ENCODE measurements at places on chromosomes 16 and 17.
A peak's percentile ranks its signal among the peaks of the same experiment; 100 is the strongest.

DNA sequence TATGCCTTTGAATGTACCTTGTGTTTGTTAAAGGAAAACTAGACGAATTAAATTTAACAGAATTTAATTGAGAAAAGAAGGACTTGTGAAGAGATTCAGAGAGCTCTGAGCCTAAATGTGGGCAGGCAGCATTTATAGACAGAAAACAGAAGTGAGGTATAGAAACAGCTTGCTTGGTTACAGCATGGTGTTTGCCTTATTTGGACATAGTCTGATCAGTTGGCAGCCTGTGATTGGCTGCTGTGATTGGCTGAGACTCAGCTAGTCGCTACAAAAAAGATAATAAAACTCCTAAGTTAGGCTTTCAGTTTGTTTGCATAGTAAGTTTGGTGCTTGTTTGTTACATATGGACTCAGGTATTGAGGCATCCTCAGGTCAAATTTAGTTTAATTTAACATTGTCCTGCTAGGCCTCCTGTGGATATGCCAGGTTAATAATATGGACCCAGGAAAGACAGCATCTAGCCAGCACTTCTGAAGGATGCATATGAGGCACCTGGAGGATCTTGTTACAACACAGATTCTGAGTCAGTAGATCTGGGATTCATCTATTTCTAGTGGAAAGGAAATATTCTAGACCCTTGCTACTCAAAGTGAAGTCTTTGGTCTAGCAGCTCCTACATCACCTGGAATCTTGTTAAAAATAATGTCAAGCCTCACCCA lies 43.4 kb downstream of the SLFN5 start:
- DNase-seq: no peak

GRCh38 chr17:16889088-16889465 lies 82.8 kb downstream of the TNFRSF13B start:
- no peak for DNase-seq

DNA sequence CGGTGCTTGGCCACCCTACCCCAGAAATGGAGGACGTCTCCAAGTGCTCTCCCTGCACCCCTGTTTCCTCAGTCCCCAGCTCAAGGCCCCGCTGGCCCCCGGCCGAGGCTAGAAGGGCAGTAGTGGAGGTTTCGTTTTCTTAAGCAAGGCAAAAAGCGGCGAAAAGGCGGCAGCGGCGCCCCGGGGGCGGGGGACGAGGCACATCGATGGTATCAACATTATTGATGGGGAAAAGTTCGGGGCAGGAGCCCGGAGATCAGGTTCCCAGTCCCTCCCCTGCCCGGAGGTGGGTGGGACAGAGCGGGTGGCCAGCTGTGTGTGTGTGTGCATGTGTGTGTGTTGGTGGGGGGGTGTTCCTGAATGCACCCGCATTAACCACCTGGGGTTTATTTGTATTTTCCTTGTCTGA lies 4.1 kb upstream of the SALL1 start:
- peak; percentile 58 for DNase-seq

- DNase-seq: no peak
Observed at GRCh38 chr16:68345958-68346635, 35.3 kb downstream of the PRMT7 start.

DNA sequence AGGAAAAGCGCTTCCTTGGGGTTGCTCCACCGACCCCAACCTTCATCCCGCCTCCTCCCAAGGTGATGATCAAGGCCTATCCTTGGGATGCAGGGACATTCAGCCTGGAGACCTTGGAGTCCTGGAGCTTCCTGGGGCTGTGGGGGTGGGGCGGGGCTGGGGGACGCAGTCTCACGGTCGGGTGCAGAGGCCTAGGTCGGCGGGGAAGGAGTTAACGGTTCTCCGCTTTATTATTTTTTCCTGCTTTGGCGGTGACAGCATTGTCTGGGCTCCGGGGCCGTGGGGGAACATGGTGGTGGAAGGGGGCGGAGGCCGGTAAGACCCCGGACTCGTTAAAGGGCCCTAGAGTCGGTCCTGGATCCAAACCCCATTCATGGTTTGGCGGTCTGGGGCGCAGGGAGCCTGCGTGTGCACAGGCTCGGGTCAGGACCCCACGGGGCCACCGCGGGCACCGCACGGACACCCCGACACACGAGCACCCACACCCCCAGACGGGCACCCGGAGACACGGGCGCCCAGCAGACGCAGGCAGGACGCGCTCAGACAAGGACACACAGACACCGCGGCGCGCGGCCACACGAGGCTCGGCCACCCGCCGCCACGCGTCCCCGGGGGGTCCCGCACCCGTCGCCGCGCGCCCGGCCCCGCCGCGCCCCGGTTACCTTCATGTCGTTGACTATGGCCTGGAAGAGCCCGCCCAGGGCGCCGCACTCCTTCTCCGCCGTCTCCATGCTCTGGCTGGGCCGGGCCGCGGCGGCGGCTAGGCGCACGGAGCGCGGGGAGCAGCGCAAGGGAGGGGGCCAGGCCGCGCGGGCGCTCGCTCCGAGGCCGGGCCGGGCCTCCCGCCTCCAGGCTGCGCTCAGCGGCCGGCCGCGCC lies 554 bp downstream of the MTSS2 start:
- no peak for DNase-seq

- DNase-seq: no peak
Observed at GRCh38 chr16:8929086-8929748, 34.5 kb downstream of the USP7 start.

GRCh38 chr17:19247473-19247872 lies 10.3 kb downstream of the EPN2 start:
- DNase-seq: no peak

- DNase-seq: no peak
Observed at GRCh38 chr16:54055191-54055590, 231.4 kb downstream of the IRX3 start.

- peak; percentile 41 for DNase-seq
Observed at GRCh38 chr16:56603589-56603988, 4.8 kb upstream of the MT2A start.

DNA sequence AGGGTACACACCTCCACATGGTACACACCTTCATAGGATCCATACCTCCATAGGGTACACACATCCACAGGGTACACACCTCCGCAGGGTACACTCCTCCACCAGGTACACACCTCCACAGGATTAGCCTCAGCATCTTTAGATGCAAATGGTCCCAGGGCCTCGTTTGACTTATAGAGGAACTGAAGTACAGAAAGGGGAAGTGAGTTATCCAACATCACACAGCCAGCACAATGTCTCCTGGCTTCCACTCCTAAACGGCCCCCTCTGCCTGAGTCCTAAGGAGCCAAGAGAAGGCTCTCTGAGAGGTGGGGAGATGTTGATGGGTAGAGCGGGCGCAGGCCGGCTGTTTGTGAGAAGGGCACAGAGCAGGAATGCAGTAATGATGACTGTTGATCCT lies 12.0 kb downstream of the FOXN1 start:
- DNase-seq: no peak

- no peak for DNase-seq
Observed at GRCh38 chr16:53546988-53547391, 44.0 kb upstream of the AKTIP start.

- DNase-seq: no peak
Observed at GRCh38 chr16:4864728-4865127, 17.4 kb downstream of the UBN1 start.

DNA sequence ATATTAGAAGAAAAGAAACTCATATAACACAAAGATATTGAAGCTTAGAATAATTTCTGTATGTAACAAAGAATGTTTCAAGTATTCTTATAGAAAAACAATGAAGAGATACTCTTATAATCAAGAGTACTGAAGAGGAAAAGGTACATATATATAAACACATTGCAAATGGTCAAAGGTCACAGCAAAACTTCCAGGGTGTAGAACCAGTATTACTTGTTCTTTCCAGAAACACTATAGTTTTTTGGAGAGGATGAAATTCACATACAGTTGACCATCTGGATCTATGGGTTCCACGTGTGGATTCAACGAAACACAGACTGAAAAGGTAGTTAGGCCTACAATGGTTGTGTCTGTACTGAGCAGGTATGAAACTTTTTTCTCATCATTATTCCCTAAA lies 22.6 kb downstream of the PRPSAP1 start:
- DNase-seq: no peak

DNA sequence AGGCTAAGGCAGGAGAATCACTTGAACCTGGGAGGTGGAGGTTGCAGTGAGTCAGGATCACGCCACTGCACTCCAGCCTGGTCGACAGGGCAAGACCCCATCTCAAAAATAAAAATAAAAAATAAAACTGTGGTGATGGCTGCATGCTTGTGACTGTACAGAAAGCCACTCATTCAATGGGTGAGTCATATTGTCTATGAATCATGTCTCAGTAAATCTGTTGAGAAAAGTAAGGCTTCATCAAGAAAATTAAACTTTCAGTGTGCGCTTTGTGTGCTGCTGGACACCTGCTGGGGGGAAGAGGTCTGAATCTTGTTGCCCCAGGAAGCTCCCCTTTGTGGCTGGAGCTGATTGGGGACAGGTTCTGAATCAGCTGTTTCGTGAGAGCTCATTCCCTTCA lies 11.3 kb downstream of the NUBP1 start:
- DNase-seq: no peak

- DNase-seq: no peak
Observed at GRCh38 chr17:72926171-72926570, 166.3 kb downstream of the SLC39A11 start.

DNA sequence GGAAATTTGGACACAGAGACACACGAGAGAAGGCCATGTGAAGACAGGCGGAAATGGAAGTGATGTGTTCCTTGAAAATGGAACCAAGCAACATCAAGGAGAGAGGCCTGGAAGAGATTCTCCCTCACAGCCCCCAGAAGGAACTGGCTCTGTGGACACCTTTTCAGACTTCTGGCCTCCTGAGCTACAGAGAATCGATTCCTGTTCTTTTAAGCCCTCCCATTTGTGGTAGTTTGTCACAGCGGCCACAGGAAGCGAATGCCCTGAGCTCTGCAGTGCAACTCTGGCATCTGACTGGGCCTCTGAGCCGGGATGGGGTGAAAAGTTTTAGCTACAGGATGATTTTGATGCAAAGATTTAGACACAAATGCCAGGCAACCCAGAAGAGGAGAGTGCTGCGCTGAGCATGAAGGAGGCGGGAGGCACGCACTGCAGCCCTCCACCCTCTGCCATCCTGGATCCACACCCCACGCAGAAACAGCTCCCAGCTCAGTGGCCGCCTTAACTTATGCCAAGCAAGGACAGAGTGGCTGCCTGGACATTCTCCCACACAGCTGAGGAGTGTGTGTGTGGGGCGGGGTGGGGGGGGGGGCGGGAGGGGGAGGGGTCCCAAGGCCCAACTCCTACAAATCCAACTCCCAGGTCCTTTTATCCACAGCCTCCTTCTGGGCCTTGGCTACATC lies 2.2 kb downstream of the TIMP2 start:
- no peak for DNase-seq

GRCh38 chr16:69440250-69440649 lies 15.8 kb downstream of the CYB5B start:
- DNase-seq: no peak

DNA sequence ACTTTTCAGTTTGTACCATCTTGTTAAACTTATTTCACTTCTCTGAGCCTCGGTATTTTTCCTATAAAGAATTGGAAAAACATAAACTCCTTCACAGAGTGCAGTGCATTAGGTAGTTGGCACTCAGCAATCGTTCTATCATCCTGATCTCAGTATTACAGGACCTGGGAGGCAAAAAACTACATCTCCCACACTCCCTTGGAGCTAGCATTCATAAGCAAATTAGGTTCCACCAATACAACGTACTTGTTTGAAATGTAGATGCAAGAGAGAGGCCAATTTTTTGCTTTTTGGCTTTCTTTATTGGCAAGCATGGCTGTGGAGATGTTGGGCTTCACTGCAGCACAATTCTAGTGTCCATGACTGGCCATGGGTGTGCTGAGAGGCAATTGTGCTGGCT lies 285.2 kb downstream of the CA10 start:
- no peak for DNase-seq

DNA sequence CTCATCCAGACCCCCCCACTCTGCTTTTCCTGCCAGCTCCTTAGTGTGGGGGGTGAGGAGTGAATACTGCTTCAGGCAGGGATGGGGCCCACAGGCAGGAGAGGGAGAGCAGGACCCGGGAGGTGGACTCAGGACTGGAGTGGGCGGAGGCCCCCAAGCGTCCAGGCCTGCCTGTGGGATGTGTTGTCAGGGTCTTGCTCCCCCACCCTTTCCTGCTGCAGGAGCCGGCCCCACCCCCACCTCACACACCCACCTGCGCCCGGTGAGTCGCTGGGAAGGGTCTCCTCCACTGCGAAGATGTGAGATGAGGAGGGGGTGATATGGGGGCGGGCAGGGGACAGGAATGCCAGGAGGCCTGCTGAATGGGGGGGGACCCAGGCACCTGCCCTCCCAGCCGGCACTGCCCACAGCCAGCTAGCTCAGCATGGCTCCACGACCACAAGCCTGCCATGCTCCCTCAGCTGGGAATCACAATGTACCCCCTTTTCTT lies 1.1 kb downstream of the FAM171A2 start:
- DNase-seq: no peak

- no peak for DNase-seq
Observed at GRCh38 chr16:85931596-85932402, 32.8 kb downstream of the IRF8 start.

GRCh38 chr16:54554581-54554980 lies 268.0 kb upstream of the IRX3 start:
- DNase-seq: no peak

DNA sequence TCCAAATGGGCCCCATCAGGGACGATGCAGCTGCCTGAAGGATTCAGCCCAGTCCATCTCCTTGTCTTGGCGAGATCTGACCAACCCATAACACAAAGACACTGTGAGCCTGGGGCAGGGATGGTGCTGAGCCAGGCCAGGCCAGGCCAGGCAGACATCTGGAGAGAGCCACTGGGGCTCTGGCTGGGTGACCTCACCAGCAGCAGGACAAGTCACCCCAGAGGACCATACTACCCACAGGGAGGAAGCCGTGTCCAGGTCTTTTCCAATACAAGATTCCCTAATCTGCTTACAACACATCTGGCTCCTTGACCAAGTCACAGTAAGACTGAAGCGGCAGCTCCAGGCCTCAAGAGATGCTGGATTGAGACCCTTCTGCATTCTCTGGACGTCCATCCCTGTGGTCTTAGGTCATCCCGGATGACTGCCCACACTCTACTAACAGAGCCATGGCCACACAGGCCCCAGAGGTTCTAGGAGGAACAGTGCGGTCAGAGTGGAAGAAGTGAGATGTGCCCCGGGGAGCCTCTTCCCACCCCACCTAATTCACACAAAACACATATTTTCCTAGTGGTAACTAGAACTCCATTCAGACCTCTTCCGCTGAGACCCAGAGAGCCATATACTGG lies 81.8 kb upstream of the RCVRN start:
- no peak for DNase-seq

GRCh38 chr16:85480727-85481101 lies 132.4 kb upstream of the GSE1 start:
- DNase-seq: no peak

GRCh38 chr16:50765260-50765659 lies 23.4 kb downstream of the CYLD start:
- no peak for DNase-seq

All from hippocampal formation (tissue), 2 donors.